Hematopoietic multipotent progenitor cell treated with erythropoietin and hydrocortisone succinate and interleukin-3 and kit ligand, for 4 days (in vitro differentiated cells): ENCODE measurements at places on chromosomes 6 and 20.

DNA sequence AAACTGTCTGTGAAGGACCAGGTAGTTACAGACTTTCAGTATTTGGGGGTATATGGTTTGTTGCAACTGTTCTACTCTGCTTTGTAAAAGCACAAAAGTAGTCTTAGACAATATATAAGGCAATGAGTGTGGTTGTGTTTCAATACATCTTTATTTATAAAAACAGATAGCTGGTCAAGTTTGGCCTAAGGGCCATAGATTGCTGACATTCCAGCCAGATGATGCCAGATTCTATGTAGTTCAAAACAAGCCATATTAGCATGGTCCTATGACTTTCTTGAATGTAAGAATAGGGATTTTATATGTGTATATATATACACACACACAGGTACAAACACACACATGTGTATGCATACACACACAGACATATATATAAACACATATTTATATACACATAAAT is 201.8 kb downstream of the GRIK2 start:
- no peak for DNase-seq

- no peak for DNase-seq
Measured at GRCh38 chr6:34120953-34121675, 24.8 kb downstream of the GRM4 start.

GRCh38 chr6:17633465-17634188 is 33.5 kb downstream of the FAM8A1 start:
- DNase-seq: no peak

DNA sequence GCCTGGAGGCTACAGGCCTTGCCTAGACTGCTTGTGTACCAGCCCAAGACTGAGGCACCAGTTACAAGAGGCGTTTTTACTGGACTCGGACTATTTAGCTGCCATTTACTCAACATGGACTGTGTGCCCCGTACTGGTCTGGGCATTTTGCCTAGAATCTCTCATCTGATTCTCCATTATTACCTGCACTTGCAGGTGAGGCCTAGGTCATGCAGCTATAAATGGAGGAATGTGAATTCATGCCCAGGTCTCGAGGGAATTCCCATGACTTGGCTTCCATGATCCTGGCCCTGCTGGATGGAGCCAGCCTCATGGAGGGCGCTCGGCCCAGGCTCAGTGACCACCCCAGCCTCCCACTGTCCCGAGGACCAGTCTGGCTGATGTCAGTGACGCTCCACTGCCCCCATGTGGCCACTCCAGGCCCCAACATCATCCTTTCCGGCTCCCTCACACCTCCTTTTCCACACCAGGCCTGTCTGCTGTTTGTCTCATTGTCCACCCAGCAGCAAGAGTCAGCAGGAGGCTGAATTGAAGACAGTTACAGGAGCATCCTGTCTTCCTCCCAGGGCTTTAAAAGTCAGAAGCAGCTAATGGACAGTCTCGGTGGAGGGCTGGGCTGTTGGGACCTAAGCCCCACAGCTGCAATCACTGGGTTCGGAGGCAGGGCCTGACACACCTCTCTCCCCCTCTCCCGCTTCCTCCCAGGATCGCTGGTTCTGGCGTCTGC is 8.7 kb downstream of the MMP24OS start:
- DNase-seq: peak; percentile 79

DNA sequence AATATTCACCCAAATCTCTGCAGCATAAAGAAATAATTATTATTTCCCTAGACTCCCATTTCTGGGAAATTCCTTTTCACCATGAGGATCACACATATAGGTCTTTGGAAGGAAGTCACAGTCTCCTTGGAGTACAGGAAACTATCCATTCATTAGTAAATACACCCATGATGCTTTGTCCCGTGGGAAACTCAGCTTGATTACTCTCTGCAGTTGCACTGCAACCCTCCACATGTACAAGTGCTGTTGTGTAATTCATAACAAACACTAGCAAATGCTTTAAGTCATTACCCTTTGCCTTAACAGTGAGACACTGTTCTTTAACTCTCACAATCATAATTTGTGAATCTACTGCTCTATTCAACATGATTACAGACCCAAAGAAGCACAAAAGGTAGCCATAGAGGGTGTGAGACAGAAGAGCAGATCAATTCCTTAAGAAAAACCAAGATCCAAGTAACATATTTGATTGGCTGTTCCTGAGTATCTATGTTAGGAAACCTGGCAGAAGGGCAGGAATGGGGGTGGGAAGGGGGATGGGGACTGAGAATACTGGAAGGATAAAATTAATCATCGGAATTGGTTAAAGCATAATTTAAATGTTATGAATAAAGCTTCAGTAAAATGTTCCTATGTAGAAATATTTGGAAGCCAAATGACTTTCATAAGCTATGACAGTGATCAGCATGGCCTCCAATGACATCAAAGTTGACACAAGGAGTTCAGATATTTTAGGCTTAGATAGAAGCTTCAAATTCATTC is 268.0 kb downstream of the HACE1 start:
- no peak for DNase-seq

- no peak for DNase-seq
Measured at GRCh38 chr6:34979218-34979617, 90.2 kb downstream of the ANKS1A start.

DNA sequence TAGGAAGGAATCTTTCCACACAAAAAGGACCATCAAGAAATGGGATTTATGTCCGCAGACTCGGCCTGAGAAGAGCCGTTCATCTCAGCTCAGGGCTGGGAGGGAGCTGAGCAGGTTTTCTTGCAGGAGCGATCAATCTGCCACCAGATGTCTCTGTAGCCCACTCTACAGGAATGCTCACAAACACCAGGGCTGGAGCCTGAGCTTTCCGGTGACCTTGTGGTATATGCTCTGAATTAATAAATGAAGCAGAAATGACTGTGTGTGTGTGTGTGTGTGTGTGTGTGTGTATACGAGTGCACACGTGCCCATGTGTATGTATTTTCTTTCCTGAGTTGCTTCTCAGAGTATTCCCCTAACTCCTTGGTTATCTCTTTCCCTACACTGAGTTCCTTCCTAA is 12.0 kb downstream of the CD83 start:
- DNase-seq: peak; percentile 89

- no peak for DNase-seq
Measured at GRCh38 chr6:11288065-11288464, 55.6 kb upstream of the NEDD9 start.

DNA sequence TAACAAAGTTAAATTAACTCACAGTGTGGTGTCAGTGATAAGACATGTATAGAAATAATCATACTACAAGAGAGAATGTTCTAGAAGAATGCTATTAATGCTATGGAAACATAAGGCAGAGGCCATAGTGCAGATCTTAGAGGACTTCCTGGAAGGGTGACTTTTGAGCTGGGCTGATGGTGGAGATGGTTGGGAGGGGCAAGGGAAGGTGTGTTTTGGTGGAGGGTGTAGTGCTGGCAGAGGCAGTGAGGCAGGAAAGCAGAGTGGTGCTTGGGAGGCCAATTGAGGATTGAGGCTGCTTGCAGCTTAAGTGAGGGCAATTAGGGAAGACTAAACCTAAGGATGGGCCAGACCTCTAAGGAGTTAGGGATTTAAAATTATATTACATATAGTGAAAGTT is 58.5 kb upstream of the FNDC1 start:
- DNase-seq: no peak

GRCh38 chr6:61833176-61833755 is 452.8 kb downstream of the KHDRBS2 start:
- no peak for DNase-seq

- DNase-seq: no peak
Measured at GRCh38 chr6:37531026-37531425, 31.3 kb upstream of the CCDC167 start.

DNA sequence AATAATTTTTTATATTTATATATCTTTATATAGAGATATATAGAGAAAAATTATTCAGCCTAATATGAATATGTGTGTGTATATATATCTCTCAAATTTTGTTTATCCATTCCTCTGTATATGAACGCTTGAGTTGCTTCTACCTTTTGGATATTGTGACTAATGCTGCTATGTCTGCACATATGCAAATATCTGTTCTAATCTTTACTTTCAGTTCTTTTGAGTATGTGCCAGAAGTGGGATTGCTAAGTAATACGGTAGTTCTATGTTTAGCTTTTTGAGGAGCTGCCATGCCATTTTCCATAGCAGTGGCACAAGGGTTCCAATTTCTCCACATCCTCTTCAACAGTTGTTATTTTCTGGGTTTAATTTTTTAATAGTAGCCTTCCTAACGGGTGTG is 72.8 kb upstream of the CEP85L start:
- DNase-seq: no peak

DNA sequence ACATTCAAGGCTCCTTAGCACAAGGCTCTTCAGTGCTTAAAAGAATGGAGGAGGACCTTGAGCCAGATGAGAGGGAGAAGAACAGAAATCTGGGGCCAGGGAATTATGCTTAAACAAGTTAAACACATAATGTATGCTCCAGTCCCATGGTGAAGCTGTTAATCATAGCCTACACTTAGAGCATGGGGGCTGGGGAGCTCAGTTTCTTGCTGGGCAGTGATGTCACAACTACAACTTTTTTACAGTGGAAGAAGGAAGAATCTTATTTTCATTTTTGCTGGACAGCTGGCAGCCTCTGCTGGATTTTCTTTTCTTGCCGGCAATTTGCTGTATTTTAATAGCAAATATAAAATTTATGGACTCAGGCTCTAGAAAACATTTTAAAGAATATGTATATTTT is 432.5 kb downstream of the CD109 start:
- DNase-seq: no peak

DNA sequence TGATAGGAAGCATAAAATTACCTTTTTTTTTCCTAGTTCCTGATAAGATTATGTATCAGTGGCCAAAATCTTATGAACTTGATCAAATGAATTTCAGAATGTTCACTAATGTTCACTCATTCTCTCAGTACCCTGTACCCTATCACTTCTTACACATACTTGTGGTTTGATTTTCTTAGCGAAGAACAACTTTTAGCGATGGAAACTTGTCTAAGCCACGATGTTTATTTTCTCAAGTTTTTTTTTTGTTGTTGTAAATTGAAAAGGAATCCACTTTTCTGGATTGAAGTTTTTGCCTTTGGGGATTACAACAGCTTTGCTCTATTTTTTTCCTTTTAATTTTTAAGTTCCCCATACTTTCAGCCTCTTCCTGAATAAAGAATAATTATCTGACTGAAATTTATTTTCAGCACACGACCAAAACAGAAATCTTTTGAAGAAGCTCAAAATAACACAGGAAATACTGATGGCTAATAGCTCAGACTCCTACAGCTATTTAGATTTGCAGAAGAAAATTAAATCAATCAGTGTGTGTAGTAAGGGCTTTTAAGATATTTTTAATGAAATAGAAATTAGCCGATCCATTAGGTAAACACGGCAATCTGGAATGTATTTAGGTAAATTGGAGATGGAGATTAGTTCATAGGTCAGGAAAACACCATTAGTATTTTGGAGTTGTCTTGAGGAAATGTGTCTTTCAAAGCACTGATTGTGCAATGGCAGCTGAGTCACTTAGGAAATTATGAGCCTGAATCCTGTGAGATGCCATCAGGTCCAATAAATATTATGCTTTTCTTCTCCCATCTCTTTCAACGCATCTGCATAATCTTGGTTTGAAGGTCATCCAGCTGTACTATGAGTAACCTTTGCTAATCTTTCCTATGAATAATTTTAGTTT is 217.5 kb downstream of the GJA1 start:
- peak; percentile 27 for DNase-seq

GRCh38 chr6:85684809-85685171 is 42.1 kb upstream of the SYNCRIP start:
- no peak for DNase-seq

DNA sequence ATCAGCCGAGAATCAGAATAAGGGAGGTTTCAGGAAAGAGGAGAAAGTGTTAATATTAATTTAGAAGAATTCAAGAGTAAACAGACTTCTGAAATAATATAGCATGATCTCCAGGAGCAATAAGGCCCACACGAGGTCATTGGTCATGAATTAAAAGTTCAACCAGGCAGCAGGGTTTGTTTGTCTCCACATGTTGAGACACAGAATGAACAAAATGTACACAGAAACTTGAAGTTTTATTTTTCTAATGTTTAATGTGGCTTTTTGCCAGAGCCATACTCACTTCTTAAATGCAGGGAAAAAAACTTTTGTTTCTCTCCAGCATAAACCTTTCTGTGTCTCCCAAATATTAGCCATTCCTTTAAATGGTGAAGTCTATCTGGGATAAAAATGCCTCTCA is 504.5 kb downstream of the HDGFL1 start:
- no peak for DNase-seq

DNA sequence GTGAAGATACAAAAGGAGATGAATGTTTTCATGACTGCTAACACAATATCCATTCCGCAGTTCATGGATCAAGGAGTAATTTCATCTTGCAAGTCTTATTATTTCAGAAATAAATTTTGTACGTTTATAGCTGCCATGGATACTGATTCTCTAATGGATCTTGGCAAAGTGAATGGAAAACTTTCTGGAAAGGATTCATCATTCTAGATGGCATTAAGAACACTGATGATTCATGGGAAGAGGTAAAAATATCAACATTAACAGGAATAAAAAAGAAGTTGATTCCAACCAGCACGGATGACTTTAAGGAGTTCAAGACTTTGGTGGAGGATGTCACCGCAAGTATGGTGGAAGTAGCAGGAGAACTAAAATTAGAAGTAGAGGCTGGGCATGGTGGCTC is 2.8 kb downstream of the HUS1B start:
- no peak for DNase-seq

DNA sequence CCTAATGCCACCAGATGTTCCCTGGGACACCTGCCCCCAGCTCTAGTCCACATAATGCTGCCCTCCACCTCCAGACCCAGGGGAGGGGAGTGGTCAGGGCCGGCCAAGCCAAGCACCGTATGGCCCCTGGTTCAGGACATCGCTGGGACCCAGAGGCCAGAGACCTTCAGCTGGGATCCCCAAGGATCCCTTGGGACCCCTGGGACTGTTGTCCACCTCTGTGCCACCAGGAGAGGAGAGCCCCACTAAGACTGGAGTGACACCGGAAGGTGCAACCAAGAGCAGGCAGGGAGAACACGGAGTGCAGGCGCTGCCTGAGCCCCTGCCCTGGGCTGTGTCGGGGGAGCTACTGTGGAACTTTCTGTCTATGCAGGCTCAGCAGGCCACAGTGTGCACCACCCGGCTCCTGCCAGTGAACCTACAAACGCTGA is 43.6 kb downstream of the CTCFL start:
- no peak for DNase-seq
